ENCODE measurements at places on chromosomes 2 and 18.

DNA sequence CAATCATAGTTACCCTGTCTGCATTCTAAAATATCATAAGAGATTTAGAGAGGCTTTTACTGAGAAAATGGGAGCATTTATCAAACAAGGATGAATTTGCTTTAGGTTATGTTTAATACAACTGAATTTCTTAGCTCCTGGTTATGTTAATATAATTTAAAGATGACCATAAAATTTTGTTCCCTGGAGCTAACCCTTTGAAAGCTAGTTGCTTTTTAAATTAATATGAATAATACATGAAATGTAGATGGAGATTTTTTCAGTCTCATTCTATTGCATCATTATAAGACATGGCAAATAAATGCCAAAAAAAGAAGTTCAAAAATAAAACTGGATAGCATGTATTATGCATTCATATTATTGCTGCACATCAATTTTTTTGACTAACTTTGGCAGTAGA, 344.1 kb upstream of the NXPH2 start:
- DNase-seq: no peak

GRCh38 chr2:33265584-33266338, 210.7 kb upstream of the RASGRP3 start:
- DNase-seq: no peak

GRCh38 chr2:64274399-64275173, 130.4 kb upstream of the PELI1 start:
- DNase-seq: no peak

GRCh38 chr2:189152483-189152882, 27.1 kb downstream of the COL5A2 start:
- no peak for DNase-seq

GRCh38 chr2:105626212-105626965, 118.3 kb upstream of the NCK2 start:
- no peak for DNase-seq

DNA sequence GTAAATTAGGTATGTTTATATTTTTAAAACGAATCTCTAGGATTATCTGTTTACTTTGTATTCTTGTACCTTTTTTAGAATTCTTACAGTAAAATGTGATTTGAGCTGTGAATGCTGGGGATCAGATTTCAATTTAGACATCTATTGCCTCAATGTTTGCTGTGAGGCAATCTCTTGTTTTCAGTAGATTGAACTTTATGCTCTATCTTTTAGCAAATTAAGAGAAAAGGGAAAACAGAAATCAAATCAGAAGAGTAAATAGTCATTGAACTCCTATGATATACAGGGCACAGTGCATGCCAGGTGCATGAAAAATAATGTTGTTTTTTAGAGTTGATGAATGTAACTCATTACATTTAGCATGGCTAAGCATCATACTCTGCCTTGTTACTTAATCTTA, 39.5 kb downstream of the ZC3H6 start:
- no peak for DNase-seq

DNA sequence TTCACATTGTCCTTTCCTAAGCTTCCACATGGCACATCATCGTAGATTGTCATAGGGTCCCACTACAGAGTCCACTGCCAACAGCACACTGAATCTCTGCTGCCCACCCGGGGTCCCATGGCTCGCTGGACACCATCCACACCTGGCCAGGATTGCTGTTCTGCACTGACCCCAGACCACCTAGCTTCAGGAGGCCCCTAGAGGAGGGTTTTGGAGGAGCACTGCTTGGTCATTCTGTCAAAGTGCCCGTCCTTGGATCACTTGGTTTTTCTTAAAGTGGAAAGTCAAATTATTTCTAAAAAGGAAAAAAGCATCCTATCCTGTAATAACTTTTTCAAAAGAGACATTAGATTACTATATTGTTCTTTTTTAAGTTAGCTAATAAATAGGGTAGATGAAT, 59.0 kb downstream of the CHRNA1 start:
- no peak for DNase-seq

GRCh38 chr18:32775628-32776027, 2.8 kb upstream of the KLHL14 start:
- no peak for DNase-seq

DNA sequence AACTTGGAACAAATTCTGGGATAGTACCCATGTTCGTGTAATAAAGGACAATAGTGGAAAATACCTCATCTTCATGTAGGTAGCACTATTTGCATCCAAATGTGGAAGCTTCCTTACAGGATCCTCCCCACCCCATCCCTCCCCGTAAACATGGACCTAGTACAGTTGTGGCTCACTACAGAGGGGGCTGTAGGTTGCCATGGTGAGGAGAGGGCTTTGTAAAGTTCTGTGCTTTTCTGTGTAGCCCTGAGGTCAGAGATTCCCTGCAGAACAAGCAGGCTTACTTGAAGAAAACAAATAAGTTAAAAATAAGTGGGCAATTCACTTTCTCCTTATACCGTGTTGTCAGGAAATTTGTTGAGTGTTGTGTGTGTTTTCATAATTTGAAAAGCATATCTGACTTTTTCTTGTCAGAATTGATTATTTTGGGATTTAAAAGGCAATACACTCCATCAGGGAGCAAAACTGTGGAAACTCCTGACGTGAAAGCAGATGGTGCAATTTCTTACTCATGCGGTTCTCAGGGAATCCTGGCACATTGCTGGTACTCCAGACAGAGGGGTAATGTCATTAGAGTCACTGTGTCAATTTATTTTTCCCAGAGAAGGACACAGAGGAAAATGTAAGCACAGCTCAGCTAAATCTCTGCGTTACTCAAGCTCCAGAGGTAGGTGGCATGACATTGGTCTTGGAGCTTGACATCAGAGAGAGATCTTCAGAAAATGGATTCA, 174.2 kb upstream of the LHCGR start:
- no peak for DNase-seq

DNA sequence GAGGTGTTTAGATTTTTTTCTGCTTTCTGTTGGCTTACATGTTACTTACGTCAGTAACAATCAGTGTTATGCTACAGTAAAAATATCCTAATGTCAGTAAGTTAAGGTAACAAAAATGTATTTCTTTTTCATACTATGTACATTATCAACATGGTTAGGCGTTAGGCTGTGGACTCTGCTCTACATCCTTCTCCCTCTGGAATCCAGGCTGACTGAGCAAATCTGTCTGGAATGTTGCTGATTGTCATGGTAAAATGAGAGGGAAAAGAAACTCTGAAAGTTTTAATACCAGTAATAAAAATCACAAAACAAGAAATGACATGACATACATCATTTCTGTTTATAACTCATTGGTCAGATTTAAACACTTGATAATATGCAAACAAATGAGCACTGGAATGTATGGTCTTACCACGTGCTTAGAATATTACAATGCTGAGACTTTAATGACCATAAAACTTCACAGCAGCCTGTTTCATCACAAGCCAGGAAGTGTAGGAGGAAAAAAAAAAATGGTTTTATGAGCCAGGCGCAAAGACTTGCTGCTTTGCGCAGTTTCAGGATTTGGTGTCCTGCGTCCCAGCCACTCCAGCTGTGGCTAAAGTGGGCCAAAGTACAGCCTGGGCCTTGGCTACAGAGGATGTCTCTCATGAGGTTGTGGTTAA, 252.4 kb downstream of the FSIP2 start:
- DNase-seq: no peak

DNA sequence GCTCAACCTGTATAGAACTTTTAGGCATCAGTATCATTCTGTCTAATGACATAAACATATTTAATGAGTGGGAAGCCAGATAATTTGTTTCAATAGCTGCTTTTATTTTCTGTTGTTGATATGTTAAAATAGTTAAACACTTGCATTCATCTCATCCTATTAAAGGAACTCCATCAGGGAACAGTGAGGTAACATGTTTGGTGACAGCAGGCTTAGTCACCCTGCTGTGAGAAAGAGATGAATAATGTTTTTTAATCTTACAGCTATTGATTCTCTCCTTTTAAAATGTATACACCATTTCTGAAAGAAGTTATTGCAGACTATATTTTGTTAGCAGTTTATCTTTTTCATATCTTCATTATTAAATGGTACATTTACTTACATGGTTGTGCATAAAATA, 123.3 kb upstream of the CWC22 start:
- no peak for DNase-seq

DNA sequence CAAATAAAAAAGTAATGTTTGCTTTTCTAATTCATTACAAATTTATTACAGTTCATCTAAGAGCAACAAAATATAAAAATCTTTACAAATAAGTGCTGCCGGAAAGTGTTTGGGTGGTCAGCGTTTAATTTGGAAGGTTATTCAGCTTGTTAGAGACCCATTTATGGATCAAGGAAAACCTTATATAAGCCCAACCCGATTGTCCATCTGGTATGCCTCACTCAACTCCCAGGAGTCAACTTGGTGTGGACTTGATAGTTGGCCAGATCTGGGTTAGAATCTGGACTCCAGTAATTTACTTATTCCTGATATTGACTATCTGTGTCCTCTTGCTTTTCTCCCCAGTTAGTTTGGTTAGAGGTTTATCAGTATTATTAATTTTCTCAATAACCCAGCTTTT, 106.2 kb downstream of the KCTD1 start:
- no peak for DNase-seq

GRCh38 chr2:241519669-241520068, 11.3 kb upstream of the STK25 start:
- DNase-seq: no peak
